ENCODE measurements at places on chromosomes 2 and 18.

- DNase-seq = no peak
Measured at GRCh38 chr2:25341011-25341727, 556 bp downstream of the DNMT3A start.

GRCh38 chr2:47809903-47810302 is 27.0 kb downstream of the MSH6 start:
- DNase-seq = no peak

GRCh38 chr2:60939622-60940021 is 58.2 kb downstream of the REL start:
- no peak for DNase-seq

- DNase-seq = no peak
Measured at GRCh38 chr2:55962915-55963314, 39.3 kb upstream of the EFEMP1 start.

GRCh38 chr18:4333043-4333442 is 122.1 kb downstream of the DLGAP1 start:
- no peak for DNase-seq

DNA sequence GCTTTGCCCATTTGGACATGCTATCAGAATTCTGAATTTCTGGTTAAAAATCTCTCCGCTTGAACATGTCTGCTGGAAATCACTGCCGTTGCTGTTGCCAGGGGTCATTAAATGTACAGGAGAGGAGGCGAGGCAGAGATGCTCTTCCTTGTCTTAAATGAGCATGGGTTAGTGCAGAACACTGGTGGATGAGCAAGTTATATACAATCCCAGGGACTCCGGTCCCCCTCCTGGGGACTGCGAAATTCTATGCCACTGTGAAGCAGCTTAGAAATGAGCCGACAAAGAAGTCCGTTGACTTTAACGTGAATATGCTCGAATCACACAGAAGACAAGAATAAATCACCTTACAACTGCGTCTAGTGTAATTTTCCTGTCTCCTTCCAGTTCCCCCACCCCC is 95.1 kb upstream of the KLHL14 start:
- DNase-seq = no peak

DNA sequence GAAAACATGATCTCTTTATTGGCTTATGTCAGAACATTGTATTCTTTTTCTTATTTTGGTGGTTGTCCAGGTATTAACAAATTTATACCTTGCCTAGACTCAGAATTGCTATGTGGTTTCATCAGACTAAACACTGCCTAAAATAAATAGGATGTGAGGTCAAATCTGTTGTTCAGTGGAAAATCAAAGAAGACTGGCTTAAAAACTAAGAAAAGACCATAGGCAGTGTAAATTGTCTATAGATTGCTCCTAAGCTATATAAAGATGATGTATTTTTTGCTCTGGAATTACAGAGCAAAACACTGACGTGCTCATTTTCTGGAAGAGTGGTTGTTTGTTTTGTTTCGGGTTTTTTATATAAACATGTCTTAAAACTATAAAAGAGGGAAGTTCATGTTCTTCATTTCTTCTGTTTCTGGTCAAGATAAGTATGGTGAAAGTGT is 266.0 kb downstream of the ALPK2 start:
- no peak for DNase-seq

DNA sequence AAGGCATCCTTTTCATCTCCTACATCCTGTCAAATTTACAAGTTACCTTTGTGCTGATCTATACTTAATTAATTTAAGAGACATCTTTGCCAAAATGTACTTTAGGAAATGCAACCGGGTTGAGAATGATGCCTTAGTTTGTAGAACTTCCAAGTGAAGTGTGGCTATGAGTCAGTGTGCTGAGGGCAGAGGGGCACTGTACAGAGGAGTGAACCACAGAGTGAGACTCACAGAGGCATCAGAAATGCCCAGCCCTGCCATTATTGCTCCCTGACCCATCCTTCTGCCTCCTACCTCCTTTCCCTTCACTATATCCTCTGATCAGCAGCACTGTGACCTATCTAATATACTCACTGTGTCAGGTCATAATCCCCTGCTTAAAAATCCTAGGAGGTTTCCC is 320.1 kb downstream of the LRRTM1 start:
- DNase-seq = no peak

DNA sequence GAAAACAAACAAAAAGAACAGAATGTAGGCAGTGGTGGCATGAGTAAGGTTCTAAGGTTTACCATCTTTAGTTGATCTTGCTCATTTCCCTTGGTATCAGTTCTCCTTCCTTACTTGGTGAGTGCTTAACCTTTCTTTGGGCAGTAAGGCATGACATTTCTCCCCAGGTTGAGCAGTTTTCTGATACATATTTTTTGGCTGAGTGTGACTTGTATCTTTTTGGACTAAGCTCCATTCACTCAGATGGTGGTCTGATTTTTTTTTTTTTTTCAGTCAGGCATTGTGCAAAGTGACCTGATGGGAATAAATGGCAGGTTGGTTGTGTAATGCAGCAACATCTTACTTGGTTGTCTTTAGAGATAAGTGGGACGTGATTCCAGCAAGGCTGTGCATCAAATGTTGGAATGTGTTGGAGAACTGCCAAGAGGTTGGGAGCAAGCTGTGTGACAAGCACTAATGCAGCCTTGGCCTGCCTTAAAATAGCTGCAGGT is 15.1 kb downstream of the SPTBN1 start:
- no peak for DNase-seq

DNA sequence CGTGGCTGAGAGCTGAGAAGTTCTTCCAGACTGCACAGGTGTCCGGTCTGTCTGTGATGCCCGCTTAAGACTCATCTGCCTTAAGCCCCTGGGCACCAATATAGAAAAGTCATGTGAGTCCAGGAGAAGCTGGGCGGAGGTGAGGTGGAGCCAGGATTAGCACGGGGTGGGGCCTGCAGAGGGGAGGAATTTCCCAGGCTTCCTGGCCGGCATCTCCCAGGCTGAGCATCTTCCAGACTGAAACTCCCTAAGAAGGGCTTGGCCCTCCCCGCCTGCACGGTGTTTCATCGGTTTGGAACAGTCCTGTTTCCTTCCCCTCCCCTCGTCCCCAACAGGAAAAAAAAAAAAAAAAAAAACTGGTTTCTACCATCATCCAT is 270.3 kb downstream of the ATAD2B start:
- DNase-seq = no peak

DNA sequence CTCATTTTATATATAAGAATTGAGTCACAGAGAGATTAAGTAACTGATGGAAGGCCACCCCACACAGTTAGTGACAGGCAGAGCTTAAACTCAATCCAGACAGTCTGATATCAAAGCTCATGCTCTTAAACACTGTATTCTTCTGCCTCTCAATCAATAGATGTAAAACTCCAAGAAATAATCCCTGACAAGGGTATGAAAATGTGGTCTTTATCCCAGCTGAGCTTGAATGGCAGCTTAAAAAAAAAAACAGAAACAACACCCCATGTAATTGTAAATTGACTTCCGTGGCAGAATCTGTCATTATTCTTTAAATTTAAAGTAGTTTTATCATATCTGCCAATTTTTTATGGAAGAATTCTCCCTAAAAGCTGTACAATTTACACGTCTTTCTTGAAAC is 60.1 kb downstream of the RAB27B start:
- no peak for DNase-seq

DNA sequence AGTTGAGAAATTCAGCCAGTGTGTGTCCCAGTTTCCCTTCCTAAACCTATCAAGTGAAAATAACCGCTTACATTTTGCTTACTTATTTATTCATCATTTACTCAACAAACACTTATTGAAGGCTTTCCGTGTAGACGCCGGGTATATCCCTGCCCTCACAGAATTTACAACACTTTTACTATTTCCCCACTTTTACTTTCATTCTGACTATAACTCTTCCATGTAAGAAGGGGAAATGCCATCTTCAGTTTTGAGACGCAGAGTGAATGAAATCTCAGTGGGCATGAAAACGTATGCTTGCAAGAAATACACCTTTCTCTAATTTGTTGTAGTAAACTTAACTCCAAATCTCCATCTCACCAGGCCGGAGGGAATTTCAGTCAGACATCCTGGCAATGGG is 251.0 kb upstream of the CHAC2 start:
- DNase-seq = no peak

DNA sequence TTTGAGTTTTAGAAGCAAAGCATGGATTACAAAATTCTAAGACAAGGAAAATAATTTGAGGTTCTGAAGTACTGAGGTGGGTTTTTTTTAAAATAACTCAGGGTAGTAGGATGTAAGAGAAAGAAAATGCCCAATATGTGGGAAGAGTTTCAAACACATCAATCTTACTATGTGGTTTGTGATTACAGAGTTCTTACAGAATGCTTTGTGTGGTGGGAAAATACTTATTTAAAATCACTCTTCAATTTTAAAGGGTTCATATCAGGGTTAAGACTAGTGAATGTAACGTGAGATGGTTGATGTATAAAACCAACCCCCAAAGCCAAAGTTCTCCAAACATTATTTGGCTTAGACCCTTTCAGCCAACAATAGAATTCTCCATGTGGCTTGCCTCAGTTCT is 173.5 kb downstream of the UBE2E3 start:
- DNase-seq = no peak

DNA sequence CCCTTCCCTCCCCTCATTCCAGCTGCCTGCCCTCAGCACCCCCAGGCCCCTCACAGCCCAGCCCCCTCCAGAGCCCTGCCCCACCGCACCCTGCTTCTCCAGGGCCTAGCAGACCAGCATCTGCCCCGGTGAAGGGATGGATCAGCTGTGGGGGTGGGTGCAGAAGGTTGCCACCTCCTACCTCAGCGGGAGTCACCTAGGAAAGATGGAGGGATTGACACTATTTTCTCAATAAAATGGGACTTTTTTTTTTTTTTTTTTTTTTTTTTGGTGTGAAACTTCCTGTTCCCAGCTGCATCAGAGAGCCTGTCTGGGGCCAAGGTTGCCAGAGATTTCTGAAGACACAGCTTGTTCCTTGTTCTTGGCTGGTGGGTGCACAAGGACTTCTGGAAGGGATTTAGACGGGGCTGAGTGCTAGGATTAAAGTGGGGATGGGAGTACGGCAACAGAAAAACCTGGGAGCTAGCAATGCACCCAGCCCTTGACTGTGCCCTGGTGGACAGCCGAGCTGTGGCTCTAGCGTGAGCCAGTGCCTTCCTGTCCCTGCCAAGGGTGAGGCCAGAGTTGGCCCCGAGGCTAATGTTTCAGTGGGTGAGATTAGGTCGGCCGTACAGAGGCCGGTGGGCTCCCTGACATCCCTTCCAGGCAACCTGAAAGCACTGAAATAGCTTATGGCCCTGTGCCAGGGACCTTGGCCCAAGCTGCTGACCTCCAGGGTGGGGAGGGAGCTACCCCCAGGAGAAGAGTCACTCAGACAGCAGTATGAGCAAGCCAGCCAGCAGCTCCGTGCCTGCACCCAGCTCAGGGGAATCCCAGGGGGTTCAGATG is 4.6 kb downstream of the B3GNT7 start:
- no peak for DNase-seq

DNA sequence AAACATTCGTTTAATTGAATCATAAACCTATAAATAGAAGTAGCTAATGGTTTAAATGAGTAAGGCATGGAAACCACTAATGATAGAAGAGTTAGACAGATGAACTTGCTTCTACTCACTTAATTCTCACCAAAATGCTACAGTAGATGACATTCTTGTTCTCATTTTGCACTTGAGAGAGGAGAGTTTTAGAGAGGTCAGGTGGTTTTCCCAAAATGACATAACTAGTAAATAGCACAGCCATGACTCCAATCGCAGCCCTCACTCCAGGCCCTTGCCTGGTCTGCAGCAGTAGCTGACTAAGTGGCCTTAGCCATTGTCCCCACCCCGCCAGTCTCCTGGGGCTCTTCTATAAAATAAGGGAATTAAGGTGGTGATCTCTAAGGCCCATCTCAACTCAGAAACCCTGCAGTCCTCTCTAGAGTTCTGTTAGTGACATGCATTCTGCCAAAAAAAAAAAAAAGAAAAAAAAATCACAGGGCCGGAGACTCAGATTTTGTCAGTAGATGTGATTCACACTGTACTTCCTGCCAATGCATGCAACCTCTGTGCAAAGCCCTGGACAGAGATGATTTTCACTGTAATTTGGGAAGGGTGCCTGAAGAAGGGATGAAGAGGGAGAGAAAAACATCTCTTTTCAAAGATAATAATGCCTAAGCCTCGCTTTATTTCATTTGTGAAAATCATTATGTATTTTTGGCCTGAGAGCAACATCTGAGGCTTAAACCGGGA is 221.8 kb downstream of the ANAPC1 start:
- no peak for DNase-seq

GRCh38 chr18:61833978-61834377 is 58.8 kb downstream of the RNF152 start:
- no peak for DNase-seq

GRCh38 chr2:121186261-121186660 is 98.7 kb downstream of the TFCP2L1 start:
- DNase-seq = no peak

DNA sequence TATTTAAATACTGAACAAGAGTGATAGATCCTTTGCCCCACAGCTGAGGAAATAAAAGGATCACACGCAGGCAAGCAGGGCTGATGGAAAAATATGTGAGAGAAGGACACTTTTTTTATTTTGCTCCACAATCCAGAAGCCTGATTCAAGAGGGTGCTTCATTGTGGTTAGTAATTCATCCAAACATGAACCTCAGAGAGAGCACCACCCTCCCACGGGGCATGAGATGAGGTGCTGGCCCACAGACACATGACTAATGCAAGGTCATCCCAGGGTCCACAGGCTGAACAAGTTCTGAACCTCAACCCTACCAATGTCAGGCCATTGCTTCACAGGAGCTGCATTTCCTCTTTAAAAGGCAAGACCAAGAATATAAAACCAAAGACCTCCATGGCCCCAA is 239.6 kb downstream of the MREG start:
- no peak for DNase-seq

GRCh38 chr2:234772733-234773060 is 179.1 kb upstream of the SH3BP4 start:
- DNase-seq = no peak

GRCh38 chr18:25136416-25137196 is 215.4 kb downstream of the ZNF521 start:
- DNase-seq = no peak

All from activated naive CD4-positive, alpha-beta T cell (primary cell).